ENCODE measurements at places on chromosomes 16 and 17. TPM values are rescaled to one million over a fixed set of nuclear protein-coding genes. Genes with fewer than 3 reads are reported as not detected.
A peak's percentile ranks its signal among the peaks of the same experiment; 100 is the strongest.

Gene GAS2L2
- total RNA-seq, result not detected

DNA sequence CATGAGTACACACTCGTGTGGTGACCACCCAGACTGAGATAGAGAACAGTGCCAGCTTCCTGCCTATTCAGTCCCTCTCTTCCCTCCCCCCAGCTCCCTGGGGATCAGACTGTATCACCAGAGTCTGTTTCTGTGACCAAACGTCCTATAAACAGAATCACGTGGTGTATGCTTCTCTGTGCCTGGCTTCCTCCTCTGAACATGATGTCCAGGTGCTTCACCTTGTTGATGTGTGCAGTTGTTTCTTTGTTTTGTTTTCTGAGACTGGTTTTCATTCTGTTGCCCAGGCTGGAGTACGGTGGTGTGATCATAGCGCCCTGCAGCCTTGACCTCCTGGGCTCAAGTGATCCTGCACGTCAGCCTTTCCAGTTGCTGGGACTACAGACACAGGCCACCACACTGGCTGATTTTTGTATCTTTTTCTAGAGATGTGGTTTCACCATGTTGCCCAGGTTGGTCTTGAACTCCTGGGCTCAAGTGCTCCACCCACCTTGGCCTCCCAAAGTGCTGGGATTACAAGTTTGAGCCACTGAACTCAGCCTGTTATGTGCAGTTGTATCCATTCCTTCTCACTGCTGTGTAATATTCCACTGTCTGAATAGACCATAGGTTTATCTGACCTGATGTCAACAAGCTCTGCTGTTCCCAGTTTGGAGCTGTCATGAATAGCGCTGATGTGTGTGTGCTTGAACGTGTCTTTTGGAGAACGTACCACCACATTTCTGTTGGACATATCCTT is 28.9 kb upstream of the PRM1 start:
- DNase-seq, result no peak

DNA sequence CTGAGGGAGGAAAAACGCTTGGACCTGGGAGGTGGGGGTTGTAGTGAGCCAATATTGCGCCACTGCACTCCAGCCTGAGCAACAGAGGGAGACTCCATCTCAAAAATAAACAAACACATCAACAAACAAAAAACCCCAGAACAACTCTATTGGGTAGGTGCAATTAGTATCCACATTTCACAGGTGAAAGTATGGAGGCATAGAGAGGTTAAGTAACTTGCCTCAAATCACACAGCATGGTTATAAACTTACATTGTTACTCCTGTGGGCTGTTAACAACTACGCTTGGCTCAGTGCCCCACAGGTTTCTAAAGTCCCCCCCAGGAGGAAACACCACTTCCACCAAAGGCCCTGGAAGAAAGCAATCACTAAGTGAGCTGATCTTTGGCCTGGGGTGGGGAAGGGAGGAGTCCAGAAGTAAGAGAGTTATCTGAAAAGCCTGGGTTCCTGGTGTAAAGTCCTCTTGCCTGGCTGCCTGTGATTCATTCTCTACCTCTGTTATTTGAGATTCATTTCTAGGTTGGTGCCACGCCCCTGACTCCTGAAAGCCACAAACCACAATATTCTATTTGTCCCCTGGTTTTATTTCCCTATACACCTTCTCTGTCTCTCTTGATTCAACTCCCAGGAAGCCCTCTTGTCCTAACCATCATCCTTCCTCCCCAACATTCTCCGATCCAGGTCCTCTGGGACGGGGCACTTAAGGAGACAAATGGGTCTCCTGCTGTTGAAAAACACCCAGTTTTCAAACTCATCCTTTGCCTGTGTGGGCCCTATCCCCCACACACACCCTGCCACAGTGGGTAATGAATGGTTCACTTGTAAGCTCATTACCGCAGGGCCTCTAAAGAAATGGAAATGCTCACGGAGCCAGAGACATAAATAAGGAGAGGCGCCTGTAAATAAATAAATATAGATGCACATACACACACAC is 195.4 kb downstream of the XYLT1 start:
- no peak for DNase-seq

GRCh38 chr16:19393226-19394111 is 24.2 kb upstream of the TMC5 start:
- peak; percentile 23 for DNase-seq

DNA sequence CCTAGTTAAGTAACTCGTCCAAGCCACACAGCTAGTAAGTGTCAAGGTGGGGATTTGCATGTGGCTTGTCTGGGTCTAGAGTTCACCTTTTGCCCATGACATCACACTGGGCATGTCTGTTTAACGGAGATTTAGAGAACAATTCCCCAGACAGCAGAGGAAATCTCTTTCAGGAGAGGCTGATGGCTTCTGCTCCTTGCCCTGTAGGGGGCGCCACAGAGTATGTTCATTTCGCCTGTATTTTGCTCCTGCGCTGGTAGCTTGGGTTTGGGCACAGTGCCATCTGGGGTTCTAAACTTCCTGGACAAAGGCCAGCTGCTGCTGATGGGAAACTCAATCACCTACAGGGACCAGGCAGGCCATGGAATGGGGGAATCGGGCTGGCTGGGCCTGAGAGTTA is 20.4 kb downstream of the OTOA start:
- DNase-seq, result no peak

Measured in fibroblast of the aortic adventitia (primary cell).